ENCODE measurements at places on chromosomes 2 and 18.

DNA sequence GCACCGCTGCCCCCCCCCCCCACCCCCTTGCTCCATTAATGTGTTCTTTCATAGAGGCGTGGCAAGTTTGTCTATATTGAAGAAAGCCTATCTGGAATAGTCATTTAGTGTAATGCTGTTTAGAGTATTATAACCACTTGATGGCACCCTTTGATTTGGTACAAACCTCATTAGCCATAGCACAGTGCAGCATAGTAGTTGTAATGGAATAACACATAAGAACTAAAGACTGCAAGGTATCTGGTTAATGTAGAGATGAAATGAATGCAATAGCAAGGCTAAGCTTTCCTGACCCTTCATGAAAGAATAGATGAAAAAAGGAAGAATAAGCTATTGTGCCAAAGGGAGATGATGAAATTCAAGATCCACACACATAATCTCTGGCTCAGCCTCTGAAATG, 81.9 kb downstream of the EHBP1 start:
- no peak for DNase-seq

- no peak for DNase-seq
These were observed 18.6 kb upstream of the PKDCC start for GRCh38 chr2:42029171-42029570.

DNA sequence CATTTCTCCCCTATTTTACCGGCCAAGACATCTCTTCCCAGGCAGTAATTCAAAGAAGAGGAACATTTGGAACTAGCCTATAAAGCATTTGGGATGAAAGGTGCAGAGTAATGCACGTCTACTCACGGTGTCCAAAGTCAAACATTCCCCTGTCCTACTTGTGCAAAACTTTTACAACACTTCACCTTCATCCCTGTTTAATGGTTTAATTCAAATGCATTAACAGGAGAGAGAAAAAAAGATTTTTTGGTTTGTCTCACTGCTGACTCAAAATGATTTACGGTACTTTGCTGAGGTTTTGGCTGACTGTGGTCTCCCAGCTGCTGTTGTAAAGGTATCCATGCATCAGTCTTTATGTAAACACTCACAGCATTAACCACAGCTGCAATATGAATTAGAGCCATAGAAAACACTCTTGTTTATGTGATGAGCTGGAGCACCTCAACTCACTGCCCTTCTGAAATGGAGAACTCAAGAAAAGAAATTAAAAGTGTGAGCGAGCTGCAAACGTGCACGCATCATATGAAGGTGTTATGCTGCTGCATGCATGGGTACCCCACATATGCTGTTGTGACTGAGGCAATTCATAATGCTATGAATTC, 220.5 kb downstream of the PIEZO2 start:
- DNase-seq: no peak

- DNase-seq: no peak
These were observed 107.6 kb upstream of the MSH6 start for GRCh38 chr2:47675196-47675825.

GRCh38 chr2:182167882-182168281, 182.2 kb downstream of the PPP1R1C start:
- DNase-seq: no peak

GRCh38 chr18:64245126-64245861, 96.4 kb upstream of the LINC00305 start:
- no peak for DNase-seq
